T-cell (primary cell): ENCODE measurements at places on chromosomes 4 and X. TPM values are rescaled to one million over a fixed set of nuclear protein-coding genes. Genes with fewer than 3 reads are reported as not detected.

- no peak for DNase-seq
These were observed 34.0 kb upstream of the BCOR start for GRCh38 chrX:40131654-40132337.

DNA sequence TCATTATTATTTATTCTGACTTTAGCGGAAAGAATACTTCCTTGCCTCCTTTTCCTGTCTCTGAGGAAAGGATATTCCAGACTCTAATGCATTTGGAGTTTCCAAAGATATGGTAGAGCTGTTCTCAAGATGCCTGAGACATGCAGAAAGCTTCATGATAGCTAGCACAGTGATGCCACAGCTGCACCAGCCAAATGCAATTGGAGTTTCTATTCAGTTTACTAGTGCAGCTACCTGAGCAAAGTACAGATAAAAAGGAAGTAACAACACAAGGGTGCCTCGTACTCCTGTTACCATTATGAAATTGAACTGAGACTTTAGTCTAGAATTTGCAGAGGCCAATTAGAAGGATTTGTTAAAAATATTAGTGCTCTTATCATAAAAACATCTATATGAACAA, 57.5 kb upstream of the PARM1 start:
- DNase-seq, result no peak

DNA sequence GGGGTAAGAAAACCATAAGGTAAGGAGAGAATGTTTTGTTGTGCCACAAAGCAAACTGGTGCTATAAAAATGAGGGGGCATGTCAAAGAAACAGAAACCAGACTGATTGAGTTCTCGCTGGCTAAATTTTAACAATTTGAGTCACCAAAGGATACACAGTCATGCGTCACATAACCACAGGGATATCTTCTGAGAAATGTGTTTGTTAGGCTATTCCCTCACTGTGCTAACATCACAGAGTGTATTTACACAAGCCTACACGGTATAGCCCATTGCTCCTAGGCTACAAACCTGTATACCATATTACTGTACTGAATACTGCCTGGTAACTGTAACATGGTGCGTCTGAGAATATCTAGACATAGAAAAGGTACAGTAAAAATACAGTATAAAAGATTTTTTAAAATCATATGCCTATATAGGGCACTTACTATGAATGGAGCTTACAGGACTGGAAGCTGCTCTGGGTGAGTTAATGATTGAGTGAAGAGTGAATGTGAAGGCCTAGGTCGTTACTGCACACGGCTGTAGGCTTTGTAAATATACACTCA, 50.1 kb downstream of the FBXW7 start:
- DNase-seq, result no peak

DNA sequence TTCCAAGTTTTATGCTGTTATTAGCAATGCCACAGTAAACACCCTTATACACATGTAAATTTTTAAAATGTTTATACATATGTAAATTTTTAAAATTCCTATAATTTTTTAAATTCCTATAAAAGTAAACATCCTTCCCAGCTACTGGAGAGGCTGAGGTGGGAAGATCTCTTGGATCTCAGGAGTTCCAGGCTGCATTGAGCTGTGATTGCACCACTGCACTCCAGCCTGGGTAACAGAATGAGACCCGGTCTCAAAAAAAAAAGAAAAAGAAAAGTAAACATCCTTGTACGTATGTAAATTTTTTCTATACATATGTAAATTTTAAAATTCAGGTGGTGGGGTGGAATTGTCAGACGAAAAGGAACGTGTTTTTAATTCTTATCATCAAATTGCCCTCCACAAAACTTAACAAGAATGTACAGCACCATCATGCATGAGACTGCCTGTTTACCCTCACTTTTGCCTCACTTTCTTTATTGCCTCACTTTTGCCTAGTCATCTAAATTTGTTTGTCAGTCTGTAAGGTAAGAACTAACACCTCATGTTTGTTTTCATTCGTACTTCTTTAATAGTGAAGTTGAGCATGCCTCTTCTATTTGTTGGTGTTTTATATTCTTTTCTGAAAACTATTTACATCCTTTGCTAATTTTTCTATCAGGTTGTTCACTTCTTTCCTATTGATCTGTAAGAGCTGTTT, 8.0 kb downstream of the SLC7A3 start:
- no peak for DNase-seq

Gene CORIN
- total RNA-seq, result 0.44 TPM

DNA sequence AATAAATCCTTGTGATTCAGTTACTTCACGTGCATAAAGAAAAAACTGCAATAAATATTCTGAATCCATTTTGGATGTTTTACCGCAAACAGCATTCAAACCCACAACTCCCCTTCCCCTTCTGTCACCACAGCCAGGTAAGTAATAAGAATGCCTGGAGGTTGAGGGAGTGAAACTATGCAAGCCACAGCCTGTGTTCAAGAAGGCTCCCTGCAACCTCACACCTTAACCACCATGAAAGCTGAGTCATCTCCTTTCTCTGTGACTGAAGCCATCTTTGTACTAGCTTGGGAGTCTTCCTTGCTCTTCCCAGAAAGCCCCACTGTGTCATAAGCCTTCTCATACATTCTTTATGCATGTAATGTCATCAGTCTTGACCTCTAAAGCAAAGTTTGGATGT, 297.0 kb upstream of the PUDP start:
- no peak for DNase-seq

DNA sequence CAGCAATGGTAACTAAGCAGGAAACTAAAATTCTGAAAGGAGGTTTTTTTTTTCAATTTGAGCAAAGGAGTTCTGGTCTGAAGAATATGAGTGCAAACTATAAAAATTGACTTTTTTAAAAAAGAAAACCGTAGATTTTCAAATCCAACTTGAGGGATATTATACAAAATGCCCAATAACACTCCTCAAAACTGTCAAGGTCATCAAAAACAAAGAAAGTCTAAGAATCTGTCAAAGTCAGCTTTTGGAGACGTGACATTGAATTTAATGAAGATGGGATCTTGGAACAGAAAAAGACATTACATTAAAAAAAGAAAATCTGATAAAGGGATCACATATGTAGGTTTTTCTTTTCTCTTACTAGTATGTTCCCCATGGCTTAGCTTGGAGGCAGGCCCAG, 40.4 kb upstream of the AR start:
- DNase-seq, result no peak

- DNase-seq, result no peak
These were observed 202.1 kb downstream of the GPC3 start for GRCh38 chrX:133783274-133783673.

- DNase-seq, result no peak
These were observed 12.7 kb upstream of the ZNF330 start for GRCh38 chr4:141207961-141208360.

Gene ZNF185
- 1.9 TPM for total RNA-seq

Gene TLR10
- total RNA-seq, result 0.85 TPM

DNA sequence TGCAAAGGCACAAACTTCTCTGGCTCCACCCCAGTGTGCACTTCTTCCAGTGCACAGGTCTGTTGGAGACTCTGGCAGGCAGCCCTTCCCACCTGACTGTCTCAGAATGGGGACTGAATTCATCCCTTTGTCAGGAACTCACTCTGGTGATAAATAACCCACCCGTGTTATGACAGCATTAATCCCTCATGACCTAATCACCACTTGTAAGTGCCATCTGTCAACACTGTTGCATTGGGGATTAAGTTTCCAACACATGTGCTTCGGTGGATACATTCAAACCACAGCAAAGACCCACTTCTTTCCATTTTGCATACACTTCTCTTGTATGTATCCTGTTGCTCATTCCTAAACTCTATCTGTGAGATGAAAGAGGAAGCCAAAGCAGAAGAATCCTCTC, 1002.9 kb upstream of the IGFBP7 start:
- no peak for DNase-seq

- DNase-seq, result no peak
These were observed 308.0 kb downstream of the TEX13C start for GRCh38 chrX:125627676-125628075.

Gene TBC1D9
- 0.90 TPM for total RNA-seq

DNA sequence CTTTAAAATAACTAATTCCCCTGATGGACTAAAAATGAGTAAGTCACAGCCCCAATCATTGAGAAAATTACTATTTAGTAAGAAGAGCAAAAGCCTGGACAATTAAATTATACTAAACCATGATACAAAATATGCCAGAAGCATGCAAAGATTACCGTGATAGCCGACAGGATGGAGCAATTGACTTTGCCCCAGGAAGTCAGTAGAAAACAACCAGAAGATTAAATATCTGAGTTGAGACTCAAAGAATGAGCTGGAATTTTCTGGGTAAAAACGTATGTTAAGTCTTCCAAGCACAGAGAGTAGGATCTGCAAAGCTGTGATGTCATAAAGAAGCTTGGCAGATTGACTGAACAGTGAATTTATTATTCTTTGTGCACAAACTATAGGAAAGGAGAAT, 816.1 kb upstream of the TENM3 start:
- DNase-seq, result no peak

Gene HSFX4
- not detected for total RNA-seq

Gene PCDH7
- total RNA-seq, result 0.07 TPM

GRCh38 chr4:42278709-42279324, 118.5 kb upstream of the SHISA3 start:
- no peak for DNase-seq

- no peak for DNase-seq
These were observed 67.6 kb downstream of the EIF4E start for GRCh38 chr4:98861100-98861884.

DNA sequence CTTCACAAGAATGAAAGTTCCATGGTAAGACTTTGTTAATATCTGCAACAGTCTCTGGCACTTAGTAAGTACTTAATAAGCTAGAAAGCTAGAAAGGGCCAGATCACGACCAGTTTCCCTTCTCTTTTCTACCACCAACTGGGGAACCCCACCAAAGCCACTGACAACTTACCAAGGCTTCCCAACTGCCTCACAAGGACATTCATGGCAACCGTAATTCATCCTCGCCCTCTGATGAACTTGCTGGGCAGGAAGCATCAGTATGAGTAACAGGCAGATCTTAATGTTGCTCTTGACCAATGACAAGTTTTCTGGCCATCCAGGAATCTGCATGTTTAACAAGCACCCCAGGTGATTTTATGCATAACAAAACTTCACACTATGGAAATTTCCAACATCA, 23.2 kb upstream of the ZCCHC13 start:
- no peak for DNase-seq

- no peak for DNase-seq
These were observed 7.9 kb downstream of the BMPR1B start for GRCh38 chr4:94765648-94766047.

- DNase-seq, result no peak
These were observed 124.5 kb upstream of the NEIL3 start for GRCh38 chr4:177185151-177185550.

DNA sequence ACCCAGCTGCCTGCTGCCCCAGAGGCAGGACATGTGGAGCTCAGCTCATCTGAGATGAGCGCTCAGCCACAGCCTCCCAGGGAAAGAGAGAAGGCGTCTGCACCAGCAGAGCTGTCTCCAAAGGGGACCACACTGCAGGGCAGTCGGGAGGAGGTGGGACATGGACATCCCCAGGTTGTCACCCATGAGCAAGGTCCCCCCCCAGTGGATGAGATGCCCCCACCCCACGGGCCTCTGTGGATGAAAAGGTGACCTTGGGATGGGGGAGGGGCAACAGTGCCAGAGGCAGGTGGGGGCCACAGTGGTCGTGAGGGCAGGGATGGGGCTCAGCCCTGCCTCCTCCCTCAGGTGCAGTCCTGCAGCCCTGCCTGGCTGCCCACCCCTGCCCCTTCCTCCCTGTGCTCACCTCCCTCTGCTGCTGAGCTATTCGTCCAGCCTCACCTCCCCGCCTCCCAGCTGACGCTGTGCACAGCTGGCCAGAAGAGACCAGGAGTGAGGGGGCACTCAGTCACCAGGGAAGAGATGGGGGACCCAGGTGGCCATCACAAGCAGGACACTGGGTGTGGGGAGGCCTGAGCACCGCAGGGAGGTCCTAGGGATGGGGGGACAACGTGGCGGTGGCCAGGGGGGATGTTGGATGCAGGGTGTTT, 9.3 kb downstream of the NKX1-1 start:
- DNase-seq, result no peak

Gene ALG13
- 58.4 TPM for total RNA-seq

DNA sequence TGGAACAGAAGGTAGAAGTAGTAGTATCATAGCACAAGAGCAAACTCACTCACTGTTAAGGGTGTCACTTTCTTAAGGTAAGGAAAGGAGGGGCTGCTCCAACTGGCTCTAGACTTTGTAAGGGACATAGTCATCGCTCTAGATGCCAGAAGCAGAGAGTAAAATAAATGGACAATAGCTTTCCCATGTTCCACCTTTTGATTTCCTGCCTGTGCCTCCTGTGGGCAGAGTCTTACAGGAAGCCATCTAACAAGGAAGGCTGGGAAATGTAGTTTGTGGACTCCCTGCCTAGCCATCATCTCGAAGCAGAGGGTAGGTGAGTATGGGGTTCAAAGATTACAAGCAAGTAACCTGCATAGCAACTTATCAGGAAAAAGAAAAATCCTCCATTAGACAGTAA, 1.7 kb upstream of the METTL14 start:
- no peak for DNase-seq

GRCh38 chrX:122188751-122189150, 995.3 kb upstream of the GRIA3 start:
- DNase-seq, result no peak

Gene NAT8L
- total RNA-seq, result not detected

- DNase-seq, result no peak
These were observed 175.5 kb downstream of the RAPGEF2 start for GRCh38 chr4:159278399-159278798.
